K562 (cell line): ENCODE measurements at places on chromosomes 12 and 14. TPM values are rescaled to one million over a fixed set of nuclear protein-coding genes. Genes with fewer than 3 reads are reported as not detected.

DNA sequence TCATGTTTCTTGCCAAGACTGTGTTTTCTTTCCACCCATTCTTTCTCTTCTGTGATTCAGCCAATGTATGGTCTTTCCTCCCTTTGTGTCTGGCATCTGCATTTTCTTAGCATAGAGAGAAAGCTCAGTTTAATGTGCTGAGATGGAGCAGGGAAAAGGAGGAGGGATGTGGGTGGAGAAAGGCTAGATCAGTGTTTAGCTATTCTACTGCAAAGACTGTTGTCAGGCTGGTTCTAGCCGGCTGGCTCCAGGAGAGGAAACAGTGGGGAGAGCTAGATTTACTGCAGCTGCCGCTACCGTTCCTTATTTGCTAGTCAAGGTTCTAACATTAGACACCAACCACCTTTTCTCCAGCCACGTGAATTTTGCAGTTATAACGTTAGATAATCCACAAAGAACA is 5.2 kb upstream of the RIMKLB start:
- peaks cover 5% of the 10 kb centered on the region for H3K4me1 ChIP-seq
- H3K27me3 ChIP-seq, result no peaks in the 10 kb centered on the region
- no peak overlapping the region; the same call in 2 of the 3 replicates for H3K27ac ChIP-seq

- no peak overlapping the region for H3K4me3 ChIP-seq
- H3K27me3 ChIP-seq, result no peaks in the 10 kb centered on the region
- H3K4me1 ChIP-seq, result no peaks in the 10 kb centered on the region
- no peak for DNase-seq
Observed at GRCh38 chr14:89797148-89797547, 157.4 kb downstream of the EFCAB11 start.

DNA sequence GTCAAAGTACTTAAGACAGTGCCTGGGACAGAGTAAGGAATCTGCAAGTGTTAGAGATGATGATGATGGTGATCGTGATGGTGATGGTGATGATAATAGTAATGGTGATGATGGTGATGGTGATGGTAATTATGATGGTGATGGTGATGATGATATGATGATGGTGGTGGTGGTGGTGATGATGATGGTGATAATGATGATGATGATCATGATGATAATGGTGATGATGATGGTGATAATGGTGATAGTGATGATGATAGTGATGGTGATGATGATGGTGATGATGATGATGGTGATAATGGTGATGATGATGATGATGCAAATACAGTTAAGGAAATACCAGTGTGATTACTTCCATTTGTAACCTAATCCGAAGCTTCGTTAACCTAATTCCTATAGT is 5.2 kb upstream of the TMEM132C start:
- H3K27ac ChIP-seq, result no peak overlapping the region
- H3K4me1 ChIP-seq, result no peaks in the 10 kb centered on the region
- H3K27me3 ChIP-seq, result no peaks in the 10 kb centered on the region

- H3K36me3 ChIP-seq, result peaks cover 35% of the 10 kb centered on the region
- no peak overlapping the region for H3K27ac ChIP-seq
- no peak for DNase-seq
Observed at GRCh38 chr12:27025116-27025515, 2.8 kb downstream of the MED21 start.

RNF41 gene
- total RNA-seq, result 37.1 and 40.6 TPM in 2 replicates

KLRC1 gene
- not detected in 2 replicates for total RNA-seq

MSI1 gene
- total RNA-seq, result 0.16 TPM in 2 replicates

- H3K27ac ChIP-seq, result no peak overlapping the region
- H3K4me1 ChIP-seq, result no peaks in the 10 kb centered on the region; the same call in 1 of the 2 replicates
- no peak overlapping the region for H3K4me3 ChIP-seq
- no peaks in the 10 kb centered on the region for H3K27me3 ChIP-seq
Observed at GRCh38 chr14:99427632-99428300, 52.9 kb downstream of the SETD3 start.
